Cortex of kidney (tissue), 1 donor: ENCODE measurements at places on chromosomes 3 and 15.

GRCh38 chr3:17190353-17191078 is 305.8 kb downstream of the PLCL2 start:
- no peak for DNase-seq

DNA sequence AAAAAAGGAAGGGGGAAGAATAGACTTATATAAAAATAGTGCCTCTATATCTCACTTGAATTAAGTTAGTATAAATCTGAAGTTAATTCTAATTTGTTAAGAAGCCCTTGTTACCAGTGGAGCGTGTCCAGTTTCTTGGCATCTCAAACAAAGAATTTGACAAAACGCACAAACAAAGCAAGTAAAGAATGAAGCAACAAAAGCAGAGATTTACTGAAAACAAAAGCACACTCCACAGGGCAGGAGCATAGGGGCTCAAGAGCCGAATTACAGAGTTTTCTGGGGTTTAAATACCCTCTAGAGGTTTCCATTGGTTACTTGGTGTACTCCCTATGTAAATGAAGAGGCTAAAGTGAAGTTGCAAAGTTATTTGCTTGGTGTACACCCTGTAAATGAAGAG is 34.0 kb upstream of the GK5 start:
- no peak for DNase-seq

DNA sequence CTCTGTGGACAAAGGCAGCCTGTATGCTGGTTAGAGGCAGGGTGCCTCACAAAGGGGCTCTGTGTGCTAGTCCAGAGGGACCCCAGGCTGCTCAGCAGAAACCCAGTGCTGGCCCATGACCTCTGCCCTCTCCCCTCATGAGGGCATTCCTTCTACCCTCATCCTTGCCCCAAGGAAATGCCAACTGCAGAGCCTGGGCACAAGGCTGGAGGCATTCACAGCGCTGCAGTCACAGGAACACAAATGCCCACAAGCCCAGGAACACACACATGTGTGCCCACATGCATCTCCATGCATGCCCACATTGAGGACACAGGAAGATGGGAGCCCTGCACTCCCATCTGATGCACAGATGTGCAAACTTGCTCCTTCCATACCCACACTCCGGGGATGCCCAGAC is 3.8 kb downstream of the INKA1 start:
- DNase-seq = no peak

- DNase-seq = no peak
Measured at GRCh38 chr15:53354874-53355273, 404.6 kb downstream of the WDR72 start.

DNA sequence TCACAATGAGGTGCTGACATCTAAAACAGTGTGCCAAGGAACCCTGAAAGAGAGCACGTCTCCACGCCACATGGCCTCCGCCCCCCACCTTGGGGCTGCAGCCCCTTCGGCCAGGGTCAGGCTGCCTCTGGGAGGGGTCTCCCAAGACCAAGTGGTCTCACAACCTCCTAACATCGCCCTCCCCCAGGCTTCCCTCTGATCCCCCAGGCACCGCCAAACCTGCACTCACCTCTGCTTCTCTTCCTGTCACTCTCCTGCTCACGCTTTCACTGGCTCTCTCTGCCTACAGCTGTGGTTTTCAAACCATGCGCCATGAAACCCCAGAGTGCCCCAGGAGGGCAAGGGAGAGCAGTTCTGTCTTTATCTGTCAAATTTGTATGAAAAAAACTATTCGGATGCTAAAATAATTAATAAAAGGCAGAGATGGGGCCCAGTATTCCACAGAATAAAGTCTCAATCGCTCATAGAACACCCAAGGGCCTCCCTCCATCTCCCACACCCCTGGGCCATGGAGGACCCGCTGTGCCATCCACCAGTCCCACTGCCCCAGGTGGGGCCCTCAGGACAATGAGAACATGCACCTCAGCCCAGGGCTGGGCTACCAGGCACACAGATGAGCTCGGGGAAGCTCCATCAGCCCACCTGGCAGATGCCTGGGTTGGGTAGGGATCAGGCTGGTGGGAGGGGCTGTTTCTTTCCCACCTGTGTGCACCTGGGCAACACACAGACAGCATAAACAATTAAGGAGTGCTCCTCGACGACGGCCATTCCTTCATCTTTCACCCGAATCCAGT is 21.5 kb downstream of the CYFIP1 start:
- DNase-seq = no peak

DNA sequence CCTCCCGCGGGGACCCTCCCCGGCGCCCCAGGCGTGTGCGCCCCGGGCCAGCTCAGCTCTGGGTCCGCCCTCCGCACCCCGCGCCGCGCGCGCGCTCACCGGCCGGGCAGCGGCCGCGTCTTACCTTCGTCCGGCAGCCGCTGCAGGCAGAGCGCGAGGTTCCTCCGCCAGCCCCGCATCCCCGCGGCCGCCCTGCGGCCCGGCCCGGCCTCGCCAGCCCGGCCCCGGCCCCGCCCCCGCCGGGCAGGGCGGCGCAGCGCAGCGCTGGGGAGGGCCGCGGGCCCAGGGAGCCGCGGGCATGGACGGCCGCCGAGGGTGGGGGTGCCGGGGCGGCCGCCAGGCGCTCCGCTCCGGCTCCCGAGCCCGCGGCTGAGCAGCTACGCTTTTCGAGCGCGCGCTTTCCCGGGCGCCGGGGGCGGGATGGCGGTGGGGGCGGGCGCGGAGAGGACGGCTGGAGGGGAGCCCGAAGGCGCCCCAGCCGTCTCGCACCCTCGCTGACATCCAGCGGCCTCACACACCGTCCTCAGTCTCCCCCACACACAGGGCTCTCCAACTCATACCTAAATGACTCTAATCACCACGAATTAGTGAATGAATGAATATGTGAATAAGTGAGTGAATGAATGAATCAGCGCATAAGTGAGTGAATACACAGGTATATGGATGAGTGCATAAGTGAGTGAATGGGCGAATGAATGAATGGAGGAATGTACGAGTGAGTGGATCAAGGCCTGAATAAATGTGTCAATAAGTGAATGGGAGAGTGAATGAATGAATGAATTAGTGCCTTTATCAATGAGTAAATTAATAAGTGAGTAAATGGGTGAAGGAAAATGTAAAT is 48.5 kb upstream of the CCDC174 start:
- no peak for DNase-seq
